ENCODE measurements at places on chromosomes 12 and 14. TPM values are rescaled to one million over a fixed set of nuclear protein-coding genes. Genes with fewer than 3 reads are reported as not detected.
A peak's percentile ranks its signal among the peaks of the same experiment; 100 is the strongest.

DNA sequence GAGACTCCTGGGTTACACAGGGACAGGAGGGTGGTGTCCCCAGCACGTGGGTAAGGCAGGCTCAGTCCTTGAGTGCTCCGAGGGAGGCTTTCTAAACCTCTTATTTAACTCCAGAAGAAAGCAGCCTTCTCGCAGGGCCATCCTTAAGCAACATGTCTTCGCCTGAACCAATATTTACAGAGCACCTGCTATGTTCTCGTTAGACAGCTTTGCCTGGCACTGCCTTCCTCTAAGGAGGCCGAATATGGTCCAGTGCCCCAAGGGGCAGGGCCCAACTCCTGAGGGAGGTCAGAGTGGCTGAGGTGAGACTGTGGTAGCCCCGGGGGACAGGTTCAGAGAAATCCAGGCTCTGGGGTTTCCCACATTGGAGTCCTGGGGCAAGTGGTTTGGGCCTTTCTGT is 2.1 kb upstream of the SCARB1 start:
- DNase-seq, result no peak

GRCh38 chr12:95204141-95204866 is 13.0 kb downstream of the FGD6 start:
- peak; percentile 33 for DNase-seq

DNA sequence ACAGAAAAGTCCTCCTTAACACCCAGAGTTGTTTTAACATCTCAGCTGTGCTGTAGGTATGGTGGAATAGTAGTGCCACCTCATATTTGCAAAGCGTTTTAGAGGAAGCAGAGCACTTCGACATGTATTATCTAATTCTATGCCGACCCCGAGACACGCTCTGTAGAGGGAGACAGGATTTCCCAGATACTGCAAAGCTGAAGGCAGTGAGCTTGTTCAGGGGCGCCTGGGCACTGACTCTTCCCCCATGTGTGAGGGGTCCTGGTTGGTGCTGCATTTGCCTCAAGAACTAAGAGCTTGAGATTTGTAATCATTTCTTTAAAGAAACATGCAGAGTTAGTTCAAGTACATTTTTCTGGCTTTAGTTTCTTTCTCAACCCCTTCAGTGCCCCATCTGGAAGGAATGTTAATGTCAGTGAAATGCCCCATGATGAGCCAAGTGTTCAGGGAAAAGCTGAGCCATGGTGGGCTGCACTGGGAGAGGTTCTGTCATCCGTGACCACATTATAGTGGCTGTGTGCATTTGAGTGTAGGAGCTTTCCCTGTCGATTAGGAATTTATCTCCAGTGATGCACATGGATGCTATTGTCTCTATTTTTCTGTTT is 66.3 kb downstream of the MBIP start:
- DNase-seq, result no peak

- DNase-seq, result no peak
Measured at GRCh38 chr12:127393465-127393864, 873.5 kb upstream of the TMEM132C start.

SH2B3 gene
- 27.1 TPM for total RNA-seq

VRTN gene
- not detected for total RNA-seq

DNA sequence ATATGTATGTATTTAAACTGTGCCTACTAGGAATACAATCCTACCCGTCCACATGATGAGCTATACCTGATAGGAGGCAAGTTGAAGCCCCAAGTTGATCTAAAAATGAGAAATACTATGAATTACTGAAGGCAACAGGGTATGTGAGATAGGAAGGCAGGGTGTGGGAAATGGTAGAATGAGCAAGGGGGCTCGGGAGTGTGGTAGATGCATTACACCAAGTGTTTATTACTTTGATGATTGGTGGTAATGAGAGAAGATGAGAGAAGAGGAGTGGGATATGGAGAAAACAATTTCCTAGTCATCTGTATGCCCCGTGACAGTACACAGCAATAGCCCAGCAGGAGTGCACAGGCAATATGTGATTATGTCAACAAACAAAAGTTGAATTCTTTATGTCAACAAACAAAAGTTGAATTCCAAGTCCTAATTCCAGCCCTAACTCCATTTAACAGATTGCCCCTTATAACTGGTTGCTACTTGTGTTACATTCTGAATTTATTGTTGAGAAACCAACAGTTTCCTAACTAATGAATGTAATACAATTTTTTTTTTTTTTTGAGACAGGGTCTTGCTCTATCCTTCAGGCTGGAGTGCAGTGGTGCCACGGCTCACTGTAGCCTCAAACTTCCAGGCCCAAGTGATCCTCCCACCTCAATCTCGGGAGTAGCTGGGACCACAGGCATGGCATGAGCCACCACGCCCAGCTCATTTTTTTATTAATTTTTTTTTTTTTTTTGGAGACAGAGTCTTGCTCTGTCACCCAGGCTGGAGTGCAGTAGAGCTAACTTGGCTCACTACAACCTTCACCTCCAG is 2.5 kb downstream of the LPCAT3 start:
- no peak for DNase-seq

- no peak for DNase-seq
Measured at GRCh38 chr12:59940631-59941342, 345.0 kb downstream of the SLC16A7 start.

- no peak for DNase-seq
Measured at GRCh38 chr14:89175881-89176799, 240.9 kb downstream of the FOXN3 start.

DNA sequence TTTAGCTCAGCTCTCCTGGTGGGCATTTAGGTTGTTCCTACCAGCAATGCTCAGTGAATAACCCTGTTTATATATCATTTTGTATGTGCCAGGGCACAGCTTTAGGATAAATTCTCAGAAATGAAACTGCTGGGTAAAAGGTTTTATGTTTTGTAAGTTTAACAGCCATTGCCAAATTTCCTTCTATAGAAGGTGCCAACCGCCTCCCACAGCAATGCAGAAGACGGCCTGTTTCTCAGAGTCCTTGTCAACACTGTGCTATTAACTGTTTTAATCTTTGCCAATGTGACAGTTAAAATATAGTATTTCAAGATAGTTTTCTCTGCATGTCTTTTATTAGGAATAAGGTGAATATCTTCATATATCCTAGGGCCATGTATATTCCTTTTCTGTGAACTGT is 65.0 kb downstream of the PPP1R13B start:
- DNase-seq, result no peak

TMTC1 gene
- total RNA-seq, result 4.5 TPM

DNA sequence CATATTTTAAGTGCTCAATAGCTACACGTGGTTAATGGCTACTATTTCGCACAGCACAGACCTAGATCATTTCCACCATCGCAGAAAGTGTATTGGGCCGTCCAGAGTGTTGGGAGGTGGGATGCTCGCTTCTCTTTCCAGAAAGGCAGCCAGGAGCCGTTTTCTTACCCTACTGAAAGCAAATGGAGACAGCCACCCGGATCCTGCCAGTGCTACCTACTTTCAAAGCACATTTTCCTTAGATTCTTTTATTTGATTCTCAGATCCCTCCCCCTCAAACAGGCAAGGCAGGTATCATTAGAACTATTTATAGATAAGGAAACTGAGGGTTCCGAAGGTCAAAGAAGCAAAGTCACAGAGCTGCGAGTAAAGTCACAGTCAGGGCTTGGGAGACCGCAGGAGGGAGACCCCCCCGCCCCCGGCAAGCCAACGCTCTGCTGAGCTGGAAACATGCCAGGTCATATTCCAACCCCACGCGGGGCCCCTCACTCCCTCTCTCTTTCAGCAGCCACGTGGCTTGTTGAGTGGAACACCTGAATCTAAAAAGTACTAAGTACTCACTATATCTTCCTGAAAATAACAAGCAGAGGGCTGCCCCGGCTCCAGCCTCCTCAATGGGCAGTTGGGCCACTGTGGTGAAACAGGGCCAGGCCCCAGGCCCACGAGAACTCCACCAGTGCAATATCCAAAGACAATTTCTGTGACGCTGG is 36.2 kb downstream of the PRIMA1 start:
- DNase-seq, result no peak

GRCh38 chr12:80794551-80794950 is 77.8 kb downstream of the MYF5 start:
- DNase-seq, result no peak

DNA sequence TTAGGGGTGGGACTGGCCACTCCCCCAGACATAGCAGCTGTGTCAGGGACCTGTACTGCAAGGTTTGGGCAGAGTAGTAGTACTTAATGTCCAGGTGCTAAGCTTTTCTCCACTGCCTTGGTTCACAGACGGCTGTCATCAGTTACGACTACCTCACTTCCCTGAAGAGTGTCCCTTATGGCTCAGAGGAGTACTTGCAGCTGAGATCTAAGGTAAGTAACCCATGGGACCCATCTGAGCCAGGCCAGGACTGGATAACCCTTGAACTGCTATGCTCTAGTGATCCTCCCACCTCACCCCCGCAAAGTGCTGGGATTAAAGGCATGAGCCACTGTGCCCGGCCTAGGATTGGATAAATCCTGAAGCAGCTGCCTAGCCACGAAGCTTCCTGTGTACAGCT is 22.4 kb downstream of the ADCK1 start:
- DNase-seq, result no peak

ST8SIA1 gene
- total RNA-seq, result 1.0 TPM

DNA sequence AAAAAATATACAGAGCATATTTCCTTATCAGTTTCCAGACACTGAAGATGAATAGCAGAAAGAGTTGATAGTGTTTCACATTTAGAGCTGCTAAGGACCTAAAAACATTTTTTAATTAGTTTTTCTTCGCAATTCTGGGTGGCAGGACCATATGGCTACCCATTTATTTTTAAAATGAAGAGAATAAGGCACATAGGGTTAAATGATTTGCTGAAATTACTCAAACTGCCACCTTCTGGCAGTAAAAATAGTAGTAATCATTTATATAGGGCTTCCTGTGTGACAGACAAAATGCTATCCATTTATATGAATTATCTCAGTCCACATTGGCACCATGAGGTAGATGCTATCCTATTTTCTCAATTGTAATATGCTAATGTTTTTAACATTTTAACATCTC is 108.6 kb upstream of the CCDC196 start:
- no peak for DNase-seq

ETFRF1 gene
- total RNA-seq, result 13.6 TPM

GRCh38 chr14:84864548-84865271 is 665.2 kb upstream of the FLRT2 start:
- DNase-seq, result no peak

GRCh38 chr12:7448099-7448498 is 4.1 kb upstream of the CD163L1 start:
- DNase-seq, result no peak

TAC3 gene
- 2.8 TPM for total RNA-seq

DNA sequence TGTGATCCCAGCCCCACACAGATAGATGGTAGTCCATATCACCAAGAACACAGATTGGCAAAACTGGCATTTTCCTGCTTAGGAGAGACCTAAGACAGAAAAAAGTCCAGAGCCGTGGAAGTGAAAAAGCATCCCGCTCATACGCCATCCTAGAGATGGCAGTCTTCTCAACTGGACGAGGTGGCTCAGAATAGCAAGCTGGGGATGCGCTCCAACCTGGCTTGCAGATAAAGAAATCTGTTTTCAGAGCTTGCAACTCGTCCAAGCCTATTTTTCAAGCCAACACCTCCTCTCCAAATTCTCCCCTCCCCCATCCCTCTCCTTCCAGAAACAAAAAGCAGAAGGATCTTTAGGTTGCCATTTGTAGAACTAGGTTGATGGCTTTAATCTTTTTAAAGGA is 74.3 kb upstream of the OTX2 start:
- no peak for DNase-seq

DNA sequence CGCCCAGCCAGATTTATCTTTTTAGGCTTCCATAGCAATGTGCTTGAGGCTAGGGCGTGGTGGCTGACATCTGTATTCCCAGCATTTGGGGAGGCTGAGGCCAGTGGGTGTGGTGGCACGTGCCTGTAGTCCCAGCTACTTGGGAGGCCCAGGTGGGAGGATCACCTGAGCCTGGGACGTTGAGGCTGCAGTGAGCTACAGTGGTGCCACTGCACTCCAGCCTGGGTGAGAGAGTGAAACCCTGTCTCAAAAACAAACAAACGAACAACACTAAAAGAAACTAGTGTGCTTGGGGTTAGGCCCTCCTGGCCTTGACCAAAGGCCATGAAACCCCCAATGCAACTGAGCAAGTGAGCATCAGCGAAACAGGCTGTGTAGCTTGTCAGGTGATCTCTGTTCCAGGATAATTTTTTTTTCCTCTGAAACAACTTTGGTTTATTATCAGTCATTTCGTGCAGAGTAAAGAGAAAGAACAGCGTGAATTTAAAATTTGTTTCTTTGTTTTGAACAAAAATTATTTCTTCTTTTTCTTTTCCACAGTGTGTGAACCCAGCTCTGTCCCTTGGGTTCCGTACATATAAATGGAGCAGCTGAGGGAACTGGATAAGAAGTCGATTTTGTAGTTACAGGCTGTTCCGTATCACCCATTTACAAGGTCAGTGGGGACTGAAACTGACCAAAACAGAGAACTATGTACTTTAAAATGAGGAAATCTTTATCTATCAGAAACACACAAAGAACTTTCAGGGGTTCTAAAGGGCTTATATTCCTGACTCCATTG is 8.8 kb upstream of the TUBA1C start:
- no peak for DNase-seq

DNA sequence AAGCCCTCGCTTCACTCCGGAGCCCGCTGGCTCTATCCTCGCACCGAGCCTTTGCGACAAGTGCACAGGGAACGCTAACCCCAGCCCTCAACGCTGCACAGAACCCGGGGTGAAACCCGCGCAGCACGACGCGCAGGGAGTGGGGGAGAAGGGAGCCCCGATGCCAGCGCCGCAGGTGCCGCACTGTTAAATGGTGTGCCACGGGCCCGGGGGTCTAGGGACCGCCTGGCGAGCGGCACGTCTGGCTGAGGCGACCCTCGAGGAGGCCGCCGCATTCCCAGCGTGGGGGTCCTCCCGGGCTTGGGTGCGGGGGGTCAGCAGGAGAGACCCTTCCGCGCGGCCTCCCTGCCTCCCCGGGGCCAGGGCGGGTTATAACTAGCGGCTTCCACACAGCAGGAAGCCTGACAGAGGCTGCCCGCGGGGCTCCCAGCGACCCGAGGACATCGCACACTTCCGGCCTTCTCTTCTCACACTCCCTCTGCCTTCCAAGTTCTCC is 23.8 kb upstream of the LRTM2 start:
- peak; percentile 72 for DNase-seq

DNA sequence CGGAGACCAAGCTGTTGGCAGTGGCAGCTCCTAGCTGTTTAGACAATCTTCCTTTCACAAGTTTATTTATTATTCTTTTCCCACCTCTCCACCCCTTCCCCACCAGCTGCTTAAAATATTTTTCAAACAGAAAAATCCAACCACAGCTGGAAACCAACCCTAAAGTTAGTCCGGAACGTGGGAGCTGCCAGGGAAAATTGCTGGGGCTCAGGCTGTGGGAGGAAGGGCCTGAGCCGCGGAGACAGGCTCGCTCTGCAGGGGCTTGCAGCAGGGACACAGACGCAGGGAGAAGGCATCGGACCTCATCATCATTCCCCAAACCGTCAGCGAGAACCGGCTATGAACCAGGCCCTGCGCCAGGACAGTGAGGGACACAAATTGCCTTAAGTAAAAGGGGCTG is 16.1 kb upstream of the TMEM106C start:
- peak; percentile 15 for DNase-seq

DNA sequence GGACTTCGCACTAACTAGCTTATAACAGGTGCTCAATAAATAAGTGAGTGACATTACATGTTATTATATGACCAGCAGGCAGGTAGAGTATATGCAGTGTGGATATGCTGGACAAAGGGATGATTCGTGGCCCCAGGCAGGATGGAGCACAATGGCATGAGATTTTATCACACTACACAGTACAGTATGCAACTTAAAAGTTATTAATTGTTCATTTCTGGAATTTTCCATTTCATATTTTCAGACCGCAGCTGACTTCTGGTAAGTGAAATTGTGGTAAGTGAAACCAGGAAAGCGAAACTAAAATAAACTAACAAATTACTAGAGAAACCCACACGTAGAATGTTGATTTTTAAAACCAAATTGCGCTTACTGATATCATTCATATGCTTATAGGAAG is 3.3 kb downstream of the PARP11 start:
- DNase-seq, result no peak

FOXN4 gene
- total RNA-seq, result not detected
